Activated naive CD4-positive, alpha-beta T cell treated with anti-CD3 and anti-CD28 coated beads, Interleukin-2, amount 10 ng/mL, durations not matched to agents 7 days and 5 days (primary cell): ENCODE measurements at places on chromosomes 3 and 15.

GRCh38 chr3:186168976-186169375 is 60.1 kb upstream of the ETV5 start:
- DNase-seq = no peak

DNA sequence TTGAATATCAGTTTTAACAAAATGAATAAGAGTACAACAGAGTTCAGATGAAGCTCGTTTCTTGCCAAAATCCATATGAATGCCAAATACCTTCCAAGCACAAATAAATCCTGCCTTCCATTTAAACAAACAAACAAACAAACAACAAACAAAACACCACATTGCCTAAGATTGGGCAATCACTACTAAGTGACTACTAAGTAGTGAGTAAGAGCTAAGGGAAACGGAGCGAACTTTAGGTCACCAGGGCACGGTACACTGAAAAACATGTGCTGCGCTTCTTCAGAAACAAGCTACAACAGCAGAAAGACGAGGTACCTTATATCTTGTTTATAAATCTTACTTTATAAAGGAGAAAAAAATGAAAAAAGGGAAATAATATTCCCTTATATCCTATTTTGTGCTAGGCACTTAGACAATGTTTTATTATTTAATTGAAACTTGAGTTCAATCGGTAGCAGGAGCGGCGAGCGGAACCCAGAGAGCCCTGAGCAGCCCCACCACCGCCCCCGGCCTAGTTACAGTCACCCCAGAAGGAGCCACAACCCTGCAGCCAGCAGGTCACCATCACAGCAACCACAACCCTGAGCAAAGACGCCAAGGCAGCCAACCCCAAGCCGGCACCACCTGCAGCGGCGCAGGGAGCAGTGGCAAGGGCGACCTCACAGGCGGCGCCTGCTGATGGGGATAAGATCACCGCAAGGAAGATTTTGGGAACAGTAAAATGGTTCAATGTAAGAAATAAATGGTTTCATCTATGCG is 216.9 kb downstream of the ZBTB20 start:
- no peak for DNase-seq

GRCh38 chr3:162302983-162303624 is 806.5 kb downstream of the OTOL1 start:
- no peak for DNase-seq

- DNase-seq = no peak
Observed at GRCh38 chr15:63186065-63186464, 3.3 kb upstream of the RAB8B start.

DNA sequence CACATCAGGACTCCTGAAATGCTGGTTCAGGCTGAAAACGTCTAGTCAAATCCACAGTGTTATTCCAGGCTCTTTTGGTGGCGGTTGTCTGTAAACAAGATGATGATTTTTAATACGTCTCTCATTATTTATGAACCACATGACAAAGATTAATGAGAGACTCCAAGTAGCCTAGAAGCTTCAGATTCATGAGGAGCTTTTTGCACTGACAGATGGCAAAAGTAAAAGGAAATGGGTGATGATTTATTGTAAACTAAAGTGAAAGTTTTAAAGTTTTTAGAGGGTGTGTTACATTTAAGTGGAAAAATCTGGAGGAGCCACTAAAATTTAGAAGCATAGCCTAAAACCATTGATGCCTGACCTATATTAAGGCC is 77.0 kb downstream of the BBX start:
- no peak for DNase-seq

GRCh38 chr3:9450991-9451390 is 53.6 kb downstream of the SETD5 start:
- no peak for DNase-seq

DNA sequence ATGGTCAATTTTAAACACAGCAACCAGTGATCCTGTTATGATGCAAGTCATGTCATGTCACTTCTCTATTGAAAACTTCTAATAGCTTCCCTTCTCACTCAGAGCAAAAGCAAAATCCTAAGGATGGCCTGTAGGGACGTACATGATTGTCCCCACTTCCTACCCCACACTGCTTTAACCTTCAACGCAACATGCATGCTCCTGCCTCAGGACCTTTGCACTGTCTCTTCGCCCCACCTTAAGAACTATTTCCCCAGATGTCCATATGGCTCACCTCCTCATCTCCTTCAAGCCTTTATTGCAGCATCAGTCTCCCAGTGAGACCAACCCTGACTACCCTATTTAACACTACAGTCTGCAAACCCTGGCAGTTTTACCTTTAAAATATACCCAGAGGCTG is 214.1 kb upstream of the CHRM5 start:
- DNase-seq = no peak

GRCh38 chr15:60528530-60528929 is 49.6 kb upstream of the ICE2 start:
- DNase-seq = no peak

GRCh38 chr3:142944342-142944741 is 19.1 kb downstream of the PAQR9 start:
- no peak for DNase-seq

DNA sequence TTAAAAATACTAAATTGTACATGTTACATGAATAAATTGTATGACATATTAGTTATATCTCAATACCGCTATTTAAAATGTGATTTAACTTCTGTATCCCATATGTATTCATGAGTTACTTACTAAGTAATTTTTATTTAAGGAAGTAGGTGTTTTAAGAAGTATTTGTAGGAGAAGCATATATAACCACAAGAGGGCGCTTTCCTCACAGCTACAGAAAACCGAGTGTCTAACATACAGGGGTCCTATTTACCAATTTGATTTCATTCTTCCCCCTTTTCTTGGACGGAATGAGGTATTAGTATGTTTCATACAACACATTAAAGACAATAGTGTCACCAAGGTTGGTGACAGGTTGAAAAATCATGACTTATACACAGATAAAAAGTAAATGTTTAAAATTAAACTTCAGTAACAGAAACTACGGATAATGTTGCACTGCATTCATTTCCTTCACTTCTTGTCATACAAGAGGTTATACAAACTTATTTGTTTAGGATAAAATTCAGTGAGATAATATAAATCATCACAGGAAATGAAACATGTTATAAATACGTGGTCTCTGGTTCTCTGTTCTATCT is 253.6 kb downstream of the MAGI1 start:
- DNase-seq = no peak

DNA sequence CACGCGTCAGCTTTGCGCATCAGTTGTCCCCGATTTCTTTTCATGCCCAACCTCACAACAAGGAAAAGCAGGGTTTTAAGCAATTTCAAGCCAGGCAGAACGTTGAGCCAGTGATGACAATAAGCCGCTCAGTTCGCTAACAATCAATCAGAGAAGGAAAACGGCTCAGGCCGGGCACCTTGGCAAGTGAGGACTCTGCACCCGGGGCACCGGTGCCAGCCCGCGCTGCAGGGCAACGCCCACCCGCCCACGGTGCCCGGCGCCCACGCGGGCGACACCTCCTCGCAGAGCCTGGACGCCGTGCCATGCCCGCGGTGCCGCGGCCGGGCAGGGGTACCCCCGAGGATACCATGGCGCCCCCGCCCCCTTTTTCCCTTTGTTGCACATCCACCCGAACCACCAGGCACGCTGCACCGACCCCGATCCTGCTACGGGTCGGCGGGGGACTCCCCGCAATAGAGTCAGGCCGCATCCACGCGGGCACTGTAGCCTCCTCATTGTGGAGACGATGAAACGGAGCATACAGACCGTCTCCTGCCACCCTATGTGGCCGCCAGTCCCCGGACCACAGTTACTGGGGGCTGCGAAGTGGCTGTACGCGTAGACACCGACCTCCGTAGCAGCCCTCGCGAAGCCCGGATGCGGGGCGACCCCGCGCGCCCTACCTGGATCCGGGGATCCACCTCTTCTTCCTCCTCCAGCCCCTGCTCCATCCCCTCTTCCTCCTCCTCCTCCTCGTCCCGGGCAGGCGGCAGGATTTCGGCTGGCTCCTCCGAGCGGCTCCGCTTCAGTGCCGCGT is 581 bp downstream of the SH3BP5 start:
- DNase-seq = peak; percentile 54

DNA sequence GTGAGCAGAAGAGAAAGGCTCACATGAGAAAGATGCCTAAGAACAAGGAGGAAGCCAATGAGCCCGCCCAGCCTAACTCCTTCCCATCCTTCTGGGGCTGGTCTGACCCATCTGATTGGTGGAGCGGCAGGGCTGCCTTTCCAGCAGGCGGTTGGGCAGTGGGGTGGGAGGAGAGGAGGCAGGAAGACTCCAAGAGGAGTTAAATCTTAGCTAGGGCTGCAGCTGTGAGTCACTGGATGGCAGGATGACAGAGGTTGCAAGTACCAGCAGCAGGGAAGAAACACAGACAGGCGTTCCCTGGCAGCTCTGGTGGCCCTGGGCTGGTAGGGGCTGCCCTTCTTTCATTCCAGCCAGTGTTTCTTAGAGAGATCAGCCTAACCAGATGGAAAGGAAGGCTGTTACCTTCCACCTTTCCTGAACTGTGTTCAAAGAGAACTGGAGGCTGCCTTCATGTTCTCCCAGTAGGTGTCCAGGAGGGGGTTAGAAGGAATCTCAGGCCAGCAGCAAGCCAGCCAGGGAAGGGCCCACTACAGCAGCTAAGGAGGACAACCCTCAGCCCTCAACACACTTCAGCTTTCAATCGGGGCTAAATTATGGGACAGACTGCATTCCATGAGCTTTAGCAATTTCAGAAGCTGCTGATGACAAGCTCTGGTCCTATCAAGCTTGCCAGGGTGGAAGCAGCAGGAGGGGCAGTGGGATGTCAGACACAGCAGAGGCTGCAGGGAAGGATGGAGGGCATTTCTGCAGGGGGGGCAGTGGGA is 50.3 kb downstream of the CHSY1 start:
- peak; percentile 37 for DNase-seq

DNA sequence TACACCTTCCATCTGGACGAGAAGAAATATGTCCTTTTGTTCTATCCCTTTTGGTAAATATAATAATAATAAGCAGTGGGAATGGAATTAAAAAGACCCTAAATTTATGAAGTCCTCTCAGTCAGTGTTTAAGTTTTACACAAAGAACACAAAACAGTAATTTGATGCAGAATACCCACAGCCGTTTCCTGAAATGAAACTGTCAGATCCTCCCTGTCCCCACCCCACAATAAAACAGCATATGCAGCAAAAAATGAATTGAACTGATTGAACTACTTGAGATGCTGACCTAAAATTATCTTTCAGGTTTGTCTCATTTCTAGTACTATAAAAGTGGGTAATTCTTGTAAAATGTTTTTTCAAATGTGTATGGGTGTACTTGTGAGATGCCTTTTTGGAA is 2.2 kb upstream of the LRIG1 start:
- no peak for DNase-seq

GRCh38 chr3:105755121-105755886 is 113.5 kb downstream of the CBLB start:
- no peak for DNase-seq

DNA sequence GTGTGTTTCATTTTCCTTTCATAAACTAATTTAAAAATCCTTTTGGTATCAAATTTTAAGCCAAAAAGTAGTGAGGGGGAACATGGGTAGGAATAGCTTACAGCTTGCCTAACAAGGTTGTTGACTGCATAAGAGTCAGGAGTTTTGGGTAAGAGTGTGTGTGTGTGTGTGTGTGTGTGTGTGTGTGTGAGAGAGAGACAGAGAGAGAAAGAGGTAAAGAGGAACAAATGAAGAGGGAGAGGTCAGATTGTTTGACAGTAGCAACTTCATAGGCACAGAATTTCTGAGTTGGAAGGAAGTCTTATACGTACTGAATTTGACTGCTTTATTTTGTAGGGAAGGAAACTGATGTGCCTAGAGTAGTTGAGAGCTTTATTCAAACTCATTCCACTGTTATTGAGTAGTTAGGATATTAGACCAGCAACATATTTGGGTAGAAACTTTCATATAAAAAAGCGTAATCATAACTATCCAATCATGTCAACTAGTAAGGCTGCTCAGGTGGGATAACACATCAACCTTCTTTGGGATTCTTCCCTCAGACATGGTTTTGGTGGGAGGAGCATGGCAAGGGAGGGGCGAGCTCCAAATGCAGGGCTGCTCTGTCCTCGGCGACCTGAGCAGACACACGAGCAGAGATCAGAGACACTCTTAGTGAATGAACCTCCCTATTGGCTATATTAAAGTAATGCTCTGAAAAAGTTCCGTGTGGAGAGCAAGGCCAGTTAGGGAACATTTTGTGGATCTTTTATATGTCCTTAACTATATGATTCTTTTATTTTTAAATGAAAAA is 86.4 kb downstream of the LPP start:
- no peak for DNase-seq

GRCh38 chr3:156133076-156133475 is 12.7 kb downstream of the KCNAB1 start:
- no peak for DNase-seq

DNA sequence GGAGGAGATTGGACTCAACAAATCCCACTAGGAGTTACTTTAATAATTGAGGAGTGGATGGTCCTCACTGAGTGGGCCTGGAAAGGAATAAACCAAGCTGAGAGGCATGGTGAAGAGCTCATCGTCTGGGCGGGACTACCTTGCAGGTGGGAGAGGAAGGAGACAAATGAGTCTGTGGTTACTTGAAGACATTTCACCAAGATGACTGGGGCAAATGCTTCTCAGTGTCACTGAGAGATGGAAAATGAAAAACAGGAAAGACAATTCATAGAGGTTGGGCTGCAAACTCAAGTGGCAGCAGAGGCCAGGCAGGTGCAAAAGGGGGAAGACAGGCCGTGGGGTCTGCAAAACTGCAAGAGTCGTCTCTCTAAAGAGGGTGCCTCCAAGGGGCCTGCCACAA is 1.5 kb upstream of the ARHGAP31 start:
- no peak for DNase-seq

- no peak for DNase-seq
Observed at GRCh38 chr15:90683371-90683770, 33.8 kb upstream of the BLM start.

- DNase-seq = no peak
Observed at GRCh38 chr3:126417981-126418530, 23.3 kb downstream of the CFAP100 start.

- DNase-seq = no peak
Observed at GRCh38 chr3:117399311-117400078, 689.9 kb downstream of the TUSC7 start.

DNA sequence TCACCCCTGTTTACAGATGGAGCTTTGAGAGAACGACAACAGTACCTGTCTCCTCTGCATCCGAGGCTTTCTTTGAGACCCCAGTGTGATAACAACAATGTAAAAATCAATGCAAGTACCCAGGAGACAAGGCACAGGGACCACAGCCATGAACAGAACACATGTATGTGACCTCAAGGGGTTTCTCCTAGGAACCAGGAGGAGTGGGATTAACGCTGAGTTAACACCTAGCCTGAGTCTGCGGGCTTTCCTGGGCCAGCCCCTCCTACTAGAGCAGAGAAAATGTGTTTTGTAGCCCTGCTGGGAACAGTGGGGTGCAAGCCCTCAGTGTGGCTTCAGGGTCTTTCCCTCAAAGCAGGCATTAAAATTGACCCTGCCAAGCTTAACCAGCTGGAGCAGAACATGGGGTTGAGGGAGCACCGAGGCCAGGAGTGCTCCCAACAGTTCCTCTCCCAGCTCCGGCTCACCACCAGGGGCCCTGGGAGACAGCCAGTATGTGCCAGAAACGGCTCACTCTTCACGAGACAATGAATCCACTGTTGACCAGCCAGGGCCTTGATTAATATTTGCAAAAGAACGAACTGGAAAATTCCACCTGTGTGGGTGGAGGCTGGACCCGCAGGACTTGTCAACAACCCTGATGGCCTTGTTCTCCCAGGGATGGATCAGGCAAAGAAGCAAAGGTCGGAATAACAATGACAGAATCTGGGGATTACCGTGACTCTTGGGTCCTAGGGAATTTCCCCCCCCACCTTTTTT is 3.6 kb downstream of the CHDH start:
- no peak for DNase-seq
